ENCODE measurements at places on chromosomes 7 and 10.
A peak's percentile ranks its signal among the peaks of the same experiment; 100 is the strongest.

DNA sequence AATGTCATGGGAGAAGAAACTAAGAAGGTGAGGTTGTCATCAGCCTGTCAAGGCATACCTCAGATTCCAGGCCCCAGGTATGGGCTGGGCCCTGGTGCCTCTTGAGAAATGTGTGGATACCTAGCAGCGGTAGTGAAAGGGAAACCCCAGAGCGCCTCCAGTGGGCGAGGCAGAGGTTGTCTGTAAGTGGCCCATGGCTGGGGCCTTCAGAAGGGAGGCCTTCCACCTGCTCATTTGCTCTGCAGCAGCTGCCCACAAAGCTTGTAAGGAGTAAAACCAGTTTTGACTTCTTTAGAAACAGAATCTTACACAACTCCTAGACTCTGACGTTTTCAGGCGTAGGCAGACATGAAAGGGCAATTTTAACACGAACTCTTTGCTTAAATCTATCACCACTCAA is 509.9 kb downstream of the PARD3 start:
- DNase-seq = peak; percentile 7

DNA sequence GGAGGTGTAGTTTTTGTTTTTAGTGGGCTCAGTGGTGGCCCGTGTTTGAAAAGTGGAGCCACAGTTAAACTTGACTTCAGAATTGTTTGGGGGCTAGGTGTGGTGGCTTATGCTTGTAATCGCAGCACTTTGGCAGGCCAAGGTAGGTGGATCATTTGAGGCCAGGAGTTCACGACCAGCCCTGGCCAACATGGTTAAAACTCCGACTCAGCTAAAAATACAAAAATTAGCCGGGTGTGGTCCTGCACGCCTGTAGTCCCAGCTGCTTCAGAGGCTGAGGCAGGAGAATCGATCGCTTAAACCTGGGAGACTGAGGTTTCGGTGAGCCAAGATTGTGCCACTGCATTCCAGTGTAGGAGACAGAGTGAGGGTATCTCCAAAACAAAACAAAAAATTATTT is 1.8 kb downstream of the CCT6A start:
- no peak for DNase-seq

DNA sequence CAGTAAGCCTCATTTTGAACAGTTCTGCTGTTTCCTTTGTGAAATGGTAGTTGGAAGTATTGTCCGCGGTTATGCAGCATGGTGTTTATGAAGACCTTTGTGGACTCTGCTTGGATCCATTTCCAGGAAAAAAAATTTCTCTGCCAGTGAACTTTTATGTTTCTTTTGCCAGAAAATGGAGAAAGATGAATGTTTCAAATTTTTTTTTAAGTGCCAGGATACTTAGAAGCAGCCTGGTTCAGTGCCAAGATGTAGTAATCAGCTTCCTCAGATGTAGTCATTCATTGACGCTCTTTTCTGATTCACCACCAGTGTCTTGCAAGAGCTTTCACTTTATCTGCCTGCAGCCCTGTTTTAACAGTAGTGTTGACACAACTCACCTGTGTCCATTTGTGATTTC is 258.2 kb downstream of the SDK1 start:
- no peak for DNase-seq

- no peak for DNase-seq
These were observed 135.3 kb downstream of the CTTNBP2 start for GRCh38 chr7:117737926-117738325.

GRCh38 chr7:148669927-148670326 is 28.8 kb upstream of the CUL1 start:
- DNase-seq = no peak
